Fibroblast of villous mesenchyme (primary cell): ENCODE measurements at places on chromosomes 7 and 10. TPM values are rescaled to one million over a fixed set of nuclear protein-coding genes. Genes with fewer than 3 reads are reported as not detected.

DNA sequence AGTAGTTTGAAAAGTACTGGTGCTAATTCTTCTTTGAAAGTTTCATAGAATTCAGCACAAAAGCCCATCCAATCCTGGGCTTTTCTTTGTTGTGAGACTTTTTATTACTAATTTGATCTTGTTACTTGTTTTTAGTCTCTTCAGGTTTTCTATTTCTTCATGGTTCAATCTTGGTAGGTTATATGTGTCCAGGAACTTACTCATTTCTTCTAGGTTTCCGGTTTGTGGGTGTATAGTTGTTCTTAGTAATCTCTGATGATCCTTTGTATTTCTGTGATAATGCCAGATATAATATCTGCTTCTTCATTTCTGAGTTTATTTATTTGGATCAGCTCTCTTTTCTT, 147.5 kb downstream of the RTKN2 start:
- no peak for DNase-seq

- DNase-seq, result peak; percentile 31
Measured at GRCh38 chr10:29841724-29842649, 207.2 kb upstream of the SVIL start.

The ZP3 gene
- total RNA-seq, result 0.86 and 0.97 TPM in 2 replicates

DNA sequence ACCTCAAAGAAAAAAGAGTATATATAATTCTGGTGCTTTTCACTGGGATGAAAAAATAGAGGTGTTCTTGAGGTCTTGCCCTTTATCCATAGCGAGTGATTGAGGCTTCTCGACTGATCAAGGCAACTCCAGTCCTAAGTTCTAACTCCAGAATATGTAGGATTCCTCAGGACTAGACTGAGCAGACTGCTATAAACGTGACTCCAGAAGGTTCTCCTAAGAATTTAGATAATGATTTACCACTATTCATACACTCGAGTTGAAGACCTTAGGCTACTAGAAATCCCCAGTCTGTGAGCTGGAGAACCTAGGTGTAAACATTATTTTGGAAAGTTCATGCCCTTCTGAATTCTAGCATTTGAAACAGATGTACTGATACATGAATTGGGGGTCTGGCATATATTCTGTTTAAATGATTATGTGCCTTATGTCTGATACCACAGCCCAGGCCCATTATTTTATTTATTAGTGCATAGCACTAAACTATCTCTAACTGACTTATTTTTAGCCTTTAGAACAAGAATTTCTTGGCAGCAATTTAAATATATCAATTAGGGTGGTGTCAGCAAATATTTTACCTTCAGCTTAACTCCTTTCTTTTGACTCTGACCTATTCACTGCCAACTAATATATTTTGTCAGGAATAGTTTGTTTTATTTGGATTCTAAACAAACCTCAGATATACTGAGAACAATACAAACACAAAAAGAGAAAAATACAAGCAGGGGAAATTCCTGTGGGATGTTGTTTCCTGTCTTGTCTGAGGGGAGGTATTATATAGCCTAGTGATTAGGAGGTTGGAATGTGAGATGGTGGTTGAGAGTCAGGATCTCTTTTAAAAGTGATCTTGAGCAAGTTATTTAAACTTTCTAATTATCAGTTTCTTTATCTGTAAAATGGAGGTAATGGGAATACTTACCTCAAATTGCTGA, 75.8 kb downstream of the PODXL start:
- no peak for DNase-seq

GRCh38 chr7:158431941-158432347, 155.7 kb downstream of the PTPRN2 start:
- peak; percentile 77 for DNase-seq

GRCh38 chr10:4847561-4848355, 21.8 kb downstream of the AKR1E2 start:
- peak; percentile 81 for DNase-seq

GRCh38 chr7:100655908-100656674, at the start of gene ACTL6B:
TSS of gene ACTL6B (minus strand) at chr7:100656448. CDS start at chr7:100656354, 94 bp downstream.
- DNase-seq, result peak; percentile 33

The GOLGA7B gene
- under 0.01 TPM in 1 of 2 replicates, not detected in the other for total RNA-seq

GRCh38 chr7:139246905-139247304, 15.9 kb downstream of the UBN2 start:
- DNase-seq, result peak; percentile 40

The HELLS gene
- 38.7 and 39.7 TPM in 2 replicates for total RNA-seq

The TYW1B gene
- total RNA-seq, result 2.2 and 2.3 TPM in 2 replicates

The TWNK gene
- 3.2 and 3.9 TPM in 2 replicates for total RNA-seq

- DNase-seq, result no peak
Measured at GRCh38 chr10:75733135-75733890, 301.9 kb downstream of the LRMDA start.

GRCh38 chr7:142024547-142024946, 28.9 kb downstream of the MGAM start:
- no peak for DNase-seq

DNA sequence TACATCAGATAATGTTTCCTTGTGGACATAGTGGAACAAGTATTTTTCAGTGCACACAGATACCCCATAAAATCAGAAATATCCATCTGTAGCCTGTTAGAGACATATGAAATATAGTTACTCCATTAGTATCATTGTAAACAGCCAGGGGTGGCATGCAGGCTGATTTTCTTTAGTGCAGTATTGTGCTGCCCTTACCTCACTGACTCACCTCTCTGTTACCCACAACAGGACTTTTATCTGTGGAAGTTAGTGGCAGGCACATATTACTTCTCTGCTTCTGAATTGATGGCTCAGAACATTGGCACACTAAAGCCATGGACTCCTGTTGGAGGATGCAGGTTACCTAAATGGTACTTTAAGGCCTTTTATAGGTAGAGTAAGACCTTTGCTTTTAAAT, 70.0 kb downstream of the SLC25A40 start:
- no peak for DNase-seq

DNA sequence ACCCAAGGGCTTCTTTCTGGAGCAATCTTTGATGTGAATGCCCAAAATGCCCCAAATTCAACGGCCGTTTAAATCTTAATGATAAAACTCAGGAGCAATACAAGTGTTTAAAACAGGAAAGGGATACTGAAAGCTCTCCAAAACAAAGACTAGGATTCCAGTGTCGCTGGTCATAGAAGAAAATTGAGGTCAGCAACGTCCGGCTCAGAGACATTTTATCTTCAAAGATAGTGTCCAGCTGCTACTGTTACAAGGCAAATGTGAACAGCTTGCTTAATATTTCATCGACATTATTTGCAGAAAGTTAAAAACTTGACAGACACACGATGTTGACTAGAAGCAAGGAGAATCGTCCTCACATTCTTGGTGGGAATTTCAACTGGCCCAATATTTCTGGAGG, 15.4 kb upstream of the CTBP2 start:
- no peak for DNase-seq

DNA sequence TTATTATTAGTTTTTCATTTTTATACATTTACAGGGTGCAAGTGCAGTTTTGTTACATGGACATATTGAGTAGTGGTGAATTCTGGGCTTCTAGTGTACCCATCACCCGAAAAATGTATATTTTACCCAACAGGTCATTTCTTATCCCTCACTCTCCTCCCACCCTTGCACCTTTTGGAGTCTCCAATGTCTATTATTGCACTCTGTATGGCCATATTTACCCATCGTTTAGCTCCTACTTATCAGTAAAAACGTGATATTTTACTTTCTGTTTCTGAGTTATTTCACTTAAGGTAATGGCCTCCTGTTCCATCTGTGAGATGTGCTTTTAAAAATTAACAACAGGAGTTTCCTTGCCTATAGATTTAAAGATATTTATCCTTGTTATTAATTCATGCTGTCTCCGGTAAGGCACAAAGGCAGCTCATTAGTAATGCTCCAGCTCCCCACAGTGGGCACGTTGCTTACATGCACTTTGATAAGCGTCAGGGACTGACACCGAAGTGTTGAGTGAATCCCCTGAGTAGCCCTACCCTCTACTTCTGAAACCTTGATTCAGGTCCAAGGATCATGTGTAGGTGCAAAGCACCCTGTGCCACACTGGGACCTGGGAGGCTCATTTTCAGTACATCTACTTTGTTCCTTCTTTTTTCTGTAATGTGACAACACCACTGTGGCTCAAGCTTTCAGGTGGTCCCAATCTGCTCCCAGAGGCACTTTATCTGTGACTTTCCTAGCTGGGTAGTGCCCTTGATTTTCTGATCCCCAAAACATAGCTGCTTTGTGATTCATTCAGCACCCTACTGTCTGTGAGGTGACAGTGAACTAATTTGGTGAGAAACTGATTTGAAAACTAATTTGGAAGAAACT, 27.3 kb downstream of the HYAL4 start:
- peak; percentile 61 for DNase-seq

The BTRC gene
- total RNA-seq, result 11.0 and 17.3 TPM in 2 replicates

DNA sequence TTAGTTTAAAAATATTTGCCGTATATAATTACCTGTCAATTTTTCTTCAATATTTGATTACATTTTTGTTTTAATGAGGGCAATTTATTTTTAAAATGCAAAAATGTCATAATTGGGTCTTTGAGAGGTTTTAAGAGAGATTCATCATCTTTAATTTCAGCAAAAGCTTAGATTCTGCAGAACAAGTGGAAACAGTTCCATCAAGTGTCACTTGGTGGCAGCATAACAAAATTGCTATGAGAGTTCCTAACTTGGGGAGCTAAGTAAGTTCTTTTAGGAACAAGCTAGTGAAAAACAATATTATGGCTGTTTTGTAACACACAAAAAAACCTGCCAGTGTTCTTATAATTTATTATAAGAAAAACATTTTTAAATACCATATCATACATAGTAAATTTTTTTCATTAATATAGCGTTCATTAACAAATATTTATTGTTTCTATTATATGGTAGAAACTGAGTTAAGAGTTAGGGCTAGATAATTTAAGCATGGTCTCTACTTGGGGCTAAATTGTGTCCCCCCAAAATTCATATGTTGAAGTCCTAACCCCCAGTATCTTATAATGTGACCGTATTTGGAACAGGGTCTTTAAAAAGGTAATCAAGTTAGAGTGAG, 155.2 kb downstream of the MAGI2 start:
- peak; percentile 78 for DNase-seq

DNA sequence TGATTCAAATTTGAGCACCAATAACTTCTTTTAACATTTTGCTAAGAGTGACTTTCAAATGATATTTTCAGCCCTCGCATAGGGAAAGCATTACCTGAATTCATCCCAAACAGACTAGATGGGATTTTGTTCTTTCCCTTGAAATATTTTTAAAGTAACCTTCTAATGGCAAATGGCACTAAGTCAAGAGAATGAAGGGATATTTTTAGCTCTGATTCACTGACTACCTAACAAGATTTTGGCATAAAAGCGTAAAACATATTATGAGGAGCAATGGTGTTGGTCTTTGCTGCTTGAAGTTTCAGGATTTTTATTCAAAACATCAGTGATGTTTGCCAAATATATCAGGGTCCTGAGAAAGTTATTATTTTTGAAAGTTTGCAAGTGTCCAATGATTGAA, 290.3 kb downstream of the CDK14 start:
- no peak for DNase-seq

GRCh38 chr10:71622154-71622526, 97.4 kb downstream of the C10orf105 start:
- peak; percentile 29 for DNase-seq

GRCh38 chr10:133530506-133530905, 3.3 kb downstream of the CYP2E1 start:
- DNase-seq, result no peak

DNA sequence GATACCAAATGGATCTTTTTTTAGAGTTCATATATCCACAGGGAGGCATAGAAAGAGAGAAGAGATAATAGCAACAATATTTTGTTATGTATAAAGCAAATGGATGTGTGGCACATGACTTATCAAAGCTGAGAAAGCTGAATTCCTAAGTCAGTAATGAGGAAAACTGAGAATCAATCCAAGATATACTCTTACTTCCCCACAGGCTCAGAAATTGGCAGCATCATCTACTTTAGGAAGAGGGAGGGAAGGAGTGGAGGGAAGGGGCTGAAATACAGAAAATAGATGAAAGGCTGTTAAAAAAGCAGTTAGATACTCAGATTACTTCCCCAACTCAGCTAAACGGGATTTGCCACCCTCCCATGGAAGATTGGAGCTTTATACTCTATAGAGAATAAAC, 63.5 kb downstream of the SRI start:
- DNase-seq, result no peak

GRCh38 chr7:43729924-43730248, 563 bp upstream of the COA1 start:
- no peak for DNase-seq

DNA sequence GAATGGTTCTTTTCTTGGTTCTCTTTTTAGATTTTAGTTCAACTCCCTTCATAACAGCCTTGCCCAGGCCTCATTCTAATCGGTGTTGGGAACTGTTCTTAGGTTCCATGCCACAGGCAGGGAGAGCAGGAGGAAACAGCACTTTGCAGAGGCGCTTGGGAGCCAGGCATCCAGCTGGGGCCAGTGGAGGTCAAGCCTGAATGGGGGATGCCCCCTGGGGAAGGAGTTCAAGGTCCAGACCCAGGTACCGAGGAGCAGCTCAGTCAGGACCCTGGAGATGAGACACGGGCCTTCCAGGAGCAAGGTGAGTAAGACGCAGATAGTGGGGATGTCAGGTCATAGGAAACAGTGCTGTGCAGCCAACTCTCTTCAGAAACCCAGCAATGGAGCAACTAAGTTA, 4.5 kb downstream of the ZSCAN25 start:
- DNase-seq, result no peak

DNA sequence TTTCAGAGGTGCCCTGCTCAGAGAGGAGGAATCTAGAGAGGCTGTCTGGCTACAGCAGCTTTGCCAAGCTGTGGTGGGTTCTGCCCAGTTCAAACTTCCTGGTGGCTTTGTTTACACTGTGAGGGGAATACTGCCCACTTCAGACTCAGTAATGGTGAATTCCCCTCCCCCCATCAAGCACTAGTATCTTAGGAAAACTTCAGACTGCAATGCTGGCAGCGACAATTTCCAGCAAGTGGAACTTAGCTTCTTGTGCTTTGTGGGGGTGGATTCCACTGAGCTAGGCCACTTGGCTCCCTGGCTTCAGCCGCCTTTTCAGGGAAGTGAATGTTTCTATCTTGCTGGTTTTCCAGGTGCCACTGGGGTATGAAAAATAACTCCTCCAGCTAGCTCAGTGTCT, 42.8 kb downstream of the CYP2C8 start:
- no peak for DNase-seq

GRCh38 chr7:95209276-95209675, 115.1 kb downstream of the PON1 start:
- DNase-seq, result no peak

DNA sequence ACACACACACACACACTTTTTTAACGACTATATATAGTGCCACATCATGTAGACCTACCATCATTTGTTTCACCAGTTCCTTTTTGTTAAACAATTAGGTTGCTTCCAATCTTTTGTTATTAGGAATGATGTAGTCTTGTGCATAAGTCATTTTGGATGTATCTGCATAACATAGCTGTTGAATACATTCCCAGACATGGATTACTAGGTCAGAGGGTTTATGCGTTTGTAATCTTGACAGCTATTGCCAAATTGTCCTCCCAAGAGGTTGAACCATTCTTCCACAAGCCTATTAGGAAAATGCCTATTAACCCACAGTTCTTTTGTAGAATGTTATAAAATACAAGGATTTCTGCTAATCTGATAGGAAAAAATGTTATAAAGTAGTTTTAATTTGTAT, 87.3 kb downstream of the PALS2 start:
- peak; percentile 77 for DNase-seq
